ENCODE measurements at places on chromosomes 4 and X. TPM values are rescaled to one million over a fixed set of nuclear protein-coding genes. Genes with fewer than 3 reads are reported as not detected.

DNA sequence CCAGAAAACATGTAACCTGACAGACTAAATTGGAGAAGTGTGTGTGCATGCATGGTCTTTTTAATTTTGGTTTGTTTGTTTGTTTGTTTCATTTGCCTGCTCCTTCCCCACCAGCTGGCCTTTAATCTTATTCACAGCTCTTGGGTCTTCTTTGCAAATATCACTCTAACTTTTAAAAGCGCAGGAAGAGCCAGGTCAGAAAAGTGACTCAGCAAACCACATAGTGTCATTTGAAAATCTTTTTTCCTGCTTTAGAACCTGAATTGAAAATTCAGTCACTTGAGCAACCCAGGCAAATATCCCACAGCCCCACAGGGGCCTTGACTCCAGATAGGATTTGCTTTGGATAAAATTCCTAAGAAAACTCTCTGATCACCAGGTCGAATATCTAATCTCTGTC is 4.6 kb downstream of the TMEM255A start:
- DNase-seq: no peak

Gene PNMA6A
- total RNA-seq: 7.9 TPM

GRCh38 chr4:142272452-142272851 is 573.6 kb downstream of the INPP4B start:
- no peak for DNase-seq

DNA sequence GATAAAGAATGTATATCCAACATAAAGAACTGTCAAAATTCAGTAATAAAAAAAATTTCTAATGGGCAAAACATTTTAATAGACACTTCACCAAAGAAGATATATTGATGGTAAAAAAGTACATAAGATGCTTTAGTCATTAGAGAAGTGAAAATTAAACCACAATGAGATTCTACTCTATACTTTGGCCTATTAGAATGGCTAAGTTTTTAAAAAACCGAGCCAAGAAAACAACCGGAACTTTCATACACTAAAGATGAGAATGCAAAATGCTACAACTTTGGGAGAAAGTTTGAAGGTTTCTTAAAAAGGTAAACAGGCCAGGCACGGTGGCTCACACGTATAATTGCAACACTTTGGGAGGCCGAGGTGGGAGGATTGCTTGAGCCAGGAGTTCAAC is 20.8 kb downstream of the CNOT6L start:
- DNase-seq: no peak
